ENCODE measurements at places on chromosomes 4 and X.

DNA sequence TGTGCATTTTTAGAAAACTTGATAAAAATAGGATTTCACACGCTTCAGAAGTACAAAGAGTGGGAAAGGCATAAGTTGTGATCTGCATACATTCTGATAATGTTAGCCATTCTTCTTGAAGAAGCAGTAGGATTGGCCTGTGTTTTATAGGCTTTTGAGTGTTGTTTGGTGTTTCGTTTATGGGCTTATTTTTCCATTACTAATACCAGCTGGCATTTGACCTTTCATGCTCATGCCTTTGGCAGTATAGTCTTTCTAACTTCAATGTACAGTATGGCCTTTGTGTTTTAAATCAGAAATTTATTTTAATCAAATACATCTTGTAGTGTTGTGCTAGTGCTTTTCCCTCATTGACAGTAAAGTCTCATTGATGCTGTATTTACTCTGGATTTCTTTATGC, 51.5 kb upstream of the SLC4A4 start:
- DNase-seq = no peak

DNA sequence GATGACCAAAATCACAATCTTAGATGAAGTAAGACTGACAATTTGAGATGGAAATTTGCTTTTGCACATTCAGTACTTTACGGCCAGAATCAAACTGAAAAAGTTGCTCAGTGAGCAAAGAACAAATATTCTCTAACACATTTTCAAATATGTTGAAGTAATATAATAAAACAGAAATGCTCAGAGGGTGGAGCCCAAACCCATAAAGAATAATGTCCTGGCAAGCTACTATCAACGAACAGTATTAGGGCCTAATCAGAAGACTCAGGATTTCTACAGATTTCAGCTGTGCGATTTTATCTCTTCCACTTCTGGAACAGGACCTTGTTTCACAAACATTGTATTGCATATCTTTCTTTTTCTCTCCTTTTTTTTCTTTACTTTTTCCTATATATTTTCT, 505.0 kb downstream of the TECRL start:
- no peak for DNase-seq

- DNase-seq = no peak
These were observed 24.6 kb upstream of the LRBA start for GRCh38 chr4:151039733-151040132.

GRCh38 chr4:141045848-141046247, 87.4 kb downstream of the RNF150 start:
- no peak for DNase-seq

- no peak for DNase-seq
These were observed 1522.5 kb downstream of the ARAP2 start for GRCh38 chr4:34721835-34722234.

- peak; percentile 31 for DNase-seq
These were observed 852 bp downstream of the MAGEH1 start for GRCh38 chrX:55452833-55453124.

DNA sequence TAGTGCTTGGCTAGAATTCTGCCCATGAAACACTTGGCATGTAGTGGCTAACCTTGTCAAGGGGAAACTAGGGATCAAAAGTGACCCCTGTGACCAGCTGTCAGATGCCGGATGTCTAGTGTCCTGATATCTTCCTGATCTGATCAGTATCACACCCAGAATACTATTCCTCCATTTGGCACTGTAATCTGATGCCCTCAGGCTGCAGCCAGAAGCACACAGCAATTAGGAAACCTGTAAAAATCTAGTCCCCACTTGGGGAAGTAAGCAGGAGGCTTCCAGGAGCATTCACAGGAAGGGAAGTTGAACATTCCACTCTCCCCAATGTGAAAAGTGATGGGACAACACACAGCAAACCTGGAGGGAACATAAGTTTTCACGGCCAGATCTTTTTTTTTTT, 125.1 kb downstream of the HS6ST2 start:
- no peak for DNase-seq

DNA sequence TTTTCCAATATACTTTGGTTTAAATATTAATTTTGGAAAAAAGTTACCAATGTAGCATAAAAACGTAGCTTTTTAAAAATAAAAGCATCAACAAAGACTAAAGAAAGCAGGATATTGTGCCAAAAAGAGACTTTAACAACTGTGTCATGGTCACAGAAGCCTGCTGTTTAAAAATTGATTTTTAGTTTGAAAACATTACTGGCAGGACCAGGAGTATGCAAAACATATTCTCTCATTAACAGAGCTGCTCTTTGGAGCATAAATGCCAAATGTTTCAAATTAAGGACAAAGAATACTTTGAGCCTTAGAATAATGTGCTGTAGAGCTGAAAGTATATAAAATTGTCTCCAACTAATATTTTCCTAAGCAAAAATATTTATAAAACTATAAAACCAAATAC, 279.0 kb downstream of the ARAP2 start:
- no peak for DNase-seq

DNA sequence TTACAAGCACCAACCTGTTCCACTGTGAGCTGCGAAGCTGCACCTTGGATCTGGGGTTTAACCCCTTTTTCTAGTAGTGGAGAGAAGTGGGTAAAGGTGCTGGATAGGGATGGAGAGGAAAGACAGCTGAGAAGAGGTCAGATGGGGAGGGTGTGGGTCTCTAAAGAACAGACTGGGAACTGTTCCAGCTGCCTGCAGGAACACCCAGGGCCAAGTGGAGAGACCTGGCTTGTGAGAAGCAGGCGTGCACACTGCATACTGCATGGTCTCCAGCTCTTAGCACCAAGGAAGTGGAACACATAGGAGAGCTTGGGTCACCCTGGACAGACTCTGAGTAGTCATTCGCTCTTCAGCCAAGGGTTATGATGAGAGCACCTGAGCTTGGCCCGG, 16.1 kb downstream of the BCOR start:
- DNase-seq = no peak
